SK-N-SH (cell line): ENCODE measurements at places on chromosomes 11 and 22.

DNA sequence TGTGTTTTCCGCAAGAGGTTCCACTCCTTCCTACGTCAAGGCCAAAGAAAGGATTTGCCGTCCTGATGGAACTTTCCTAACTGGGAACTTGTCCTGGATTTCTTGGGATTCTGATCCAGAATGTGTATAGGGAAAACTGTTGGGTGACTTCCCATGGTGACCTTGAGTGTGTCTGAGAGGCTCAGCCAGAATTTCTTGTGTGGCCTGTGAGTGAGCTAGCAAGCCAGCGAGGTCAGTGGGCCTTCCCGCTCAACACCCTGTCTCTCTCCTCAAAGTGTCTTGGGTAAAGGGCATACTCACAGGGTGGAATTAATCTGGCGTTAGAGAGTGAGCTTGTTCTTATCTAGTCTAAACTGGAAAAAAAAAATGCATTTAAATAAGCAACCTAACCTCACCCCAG is 20.4 kb downstream of the ZNRF3 start:
- no peak for DNase-seq

GRCh38 chr11:20669820-20670684 is 666 bp downstream of the NELL1 start:
- DNase-seq, result peak; percentile 67

DNA sequence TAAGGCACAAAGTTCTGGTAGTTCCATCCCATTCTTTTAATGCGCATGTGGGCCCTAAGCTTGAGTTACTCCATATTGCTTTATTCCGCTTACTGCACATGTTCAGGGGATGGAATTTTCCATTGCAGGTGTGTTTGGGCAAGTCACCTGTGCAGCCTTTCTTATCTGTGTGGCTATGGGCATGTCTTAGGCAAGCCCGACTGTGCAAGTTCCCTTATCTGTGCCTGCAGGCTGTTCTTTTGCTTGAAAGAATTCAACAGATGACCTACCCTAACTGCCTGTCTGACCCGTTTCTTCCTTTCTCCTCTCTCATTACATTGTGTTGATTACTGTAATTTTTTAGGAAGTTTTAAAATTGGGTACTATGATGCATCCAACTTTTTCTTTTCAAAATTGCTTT is 363.6 kb downstream of the TTC28 start:
- DNase-seq, result no peak

DNA sequence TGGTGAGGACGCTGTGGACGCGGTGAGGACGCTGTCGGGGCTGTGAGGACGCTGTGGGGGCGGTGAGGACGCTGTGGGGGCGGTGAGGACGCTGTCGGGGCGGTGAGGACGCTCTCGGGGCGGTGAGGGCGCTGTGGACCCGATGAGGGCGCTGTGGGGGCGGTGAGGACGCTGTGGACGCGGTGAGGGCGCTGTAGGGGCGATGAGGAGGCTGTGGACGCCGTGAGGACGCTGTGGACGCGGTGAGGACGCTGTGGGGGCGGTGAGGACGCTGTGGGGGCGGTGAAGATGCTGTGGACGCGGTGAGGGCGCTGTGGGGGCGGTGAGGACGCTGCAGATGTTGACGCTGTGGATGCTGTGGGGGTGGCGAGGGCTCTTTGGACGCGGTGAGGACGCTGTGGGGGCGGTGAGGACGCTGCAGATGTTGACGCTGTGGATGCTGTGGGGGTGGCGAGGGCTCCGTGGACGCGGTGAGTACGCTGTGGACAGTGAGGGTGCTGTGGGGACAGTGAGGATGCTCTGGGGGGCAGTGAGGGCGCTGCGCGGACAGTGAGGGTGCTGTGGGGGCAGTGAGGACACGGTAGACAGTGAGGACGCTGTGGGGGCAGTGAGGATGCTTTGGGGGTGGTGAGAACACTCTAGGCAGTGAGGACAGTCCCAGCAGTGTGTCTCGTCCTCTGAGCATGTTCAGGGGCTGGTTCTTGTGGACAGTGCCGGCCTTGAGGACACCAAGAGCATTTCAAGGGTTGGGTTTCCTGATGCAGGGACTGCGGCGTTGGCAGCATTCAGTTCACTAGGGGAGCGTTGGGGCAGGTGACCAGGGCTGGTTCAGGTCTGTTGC is 4.2 kb downstream of the GP1BB start:
- no peak for DNase-seq

GRCh38 chr11:73140213-73141030 is 1.7 kb downstream of the FCHSD2 start:
- DNase-seq, result peak; percentile 56

- DNase-seq, result peak; percentile 32
Measured at GRCh38 chr11:82775736-82776346, 42.2 kb upstream of the FAM181B start.

GRCh38 chr22:40221055-40221414 is 43.3 kb downstream of the TNRC6B start:
- no peak for DNase-seq

DNA sequence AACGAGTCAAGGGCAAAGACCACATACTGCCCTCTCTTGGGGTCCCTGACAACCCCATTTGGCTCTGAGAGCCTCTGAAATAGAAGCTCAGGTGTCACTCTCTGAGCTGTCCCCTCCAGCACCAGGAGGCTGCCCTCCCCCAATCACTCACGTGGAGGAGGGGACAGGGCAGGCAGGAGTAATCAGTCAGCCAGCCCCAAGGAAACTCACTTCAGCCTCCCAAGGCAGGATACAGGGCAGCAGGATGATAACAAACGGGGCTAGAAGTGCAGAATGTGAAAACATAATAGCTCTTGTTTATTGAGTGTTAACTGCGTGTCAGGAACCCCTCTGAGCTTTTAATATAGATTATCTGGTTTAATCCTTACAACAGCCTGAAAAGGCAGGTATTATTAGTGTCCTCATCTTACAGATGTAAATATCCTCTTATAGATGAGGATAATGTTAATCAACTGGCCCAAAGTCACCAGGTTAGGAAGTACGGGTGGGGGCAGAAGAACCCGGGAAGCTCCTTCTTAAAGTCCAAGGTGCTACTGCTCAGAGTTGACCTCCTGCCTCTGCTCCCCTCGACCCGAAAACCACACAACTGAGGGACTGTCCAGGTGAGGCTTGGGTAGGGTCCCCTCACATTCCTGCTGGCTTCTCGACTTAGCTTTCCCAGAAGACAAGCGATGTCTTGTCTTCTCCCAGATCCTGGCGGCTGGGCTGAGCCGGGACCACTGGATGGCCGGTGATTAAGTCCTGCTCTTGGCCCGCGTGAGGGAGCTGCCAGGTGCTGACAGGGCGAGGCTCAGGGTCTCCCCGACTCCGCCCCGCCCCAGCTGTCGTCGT is 2.7 kb downstream of the CHRM4 start:
- no peak for DNase-seq

GRCh38 chr11:64020976-64021756 is 14.6 kb upstream of the FLRT1 start:
- no peak for DNase-seq
